ENCODE measurements at places on chromosomes 16 and 17.

DNA sequence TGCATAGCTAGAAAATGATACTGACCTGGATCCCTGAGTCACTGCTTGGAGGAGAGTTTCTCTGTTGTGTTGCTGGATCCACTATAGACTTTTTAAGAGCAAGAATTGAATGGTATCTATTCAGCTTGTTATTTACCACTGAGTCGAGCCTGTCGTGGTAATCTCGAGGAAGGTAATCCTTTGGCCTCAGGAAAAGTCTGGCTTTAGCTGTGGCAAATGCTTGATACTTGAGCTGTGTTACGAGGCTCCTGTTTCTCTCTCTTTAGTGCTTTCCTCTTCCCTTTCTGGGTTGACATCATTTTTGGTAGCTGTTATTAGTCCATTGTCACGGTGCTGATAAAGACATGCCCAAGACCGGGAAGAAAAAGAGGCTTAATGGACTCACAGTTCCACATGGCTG lies 314.3 kb downstream of the SNX29 start:
- DNase-seq, result no peak

DNA sequence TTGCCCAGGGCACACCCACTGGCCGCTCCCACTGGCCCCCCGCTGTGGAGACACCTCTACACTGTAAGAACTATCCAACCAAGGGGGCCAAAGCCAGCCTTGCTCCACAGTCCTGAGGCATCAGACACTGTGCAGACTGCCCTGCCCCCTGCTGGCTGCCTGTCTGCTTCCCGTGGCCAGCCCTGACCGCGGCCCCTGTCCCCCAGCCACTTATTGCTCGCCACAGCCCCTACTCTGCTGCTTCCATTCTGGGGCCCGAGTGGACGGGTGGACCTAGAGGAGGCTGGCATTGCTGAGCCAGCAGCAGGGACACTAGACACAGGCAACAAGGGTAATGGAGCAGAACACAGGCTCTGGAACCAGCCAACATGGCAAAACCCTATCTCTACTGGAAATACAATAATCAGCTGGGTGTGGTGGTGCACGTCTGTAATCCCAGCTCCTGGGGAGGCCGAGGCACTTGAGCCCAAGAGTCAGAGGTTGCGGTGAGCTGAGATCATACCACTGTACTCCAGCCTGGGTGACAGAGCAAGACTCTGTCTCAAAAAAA lies 19.7 kb upstream of the LRRC37A3 start:
- peak; percentile 43 for DNase-seq

DNA sequence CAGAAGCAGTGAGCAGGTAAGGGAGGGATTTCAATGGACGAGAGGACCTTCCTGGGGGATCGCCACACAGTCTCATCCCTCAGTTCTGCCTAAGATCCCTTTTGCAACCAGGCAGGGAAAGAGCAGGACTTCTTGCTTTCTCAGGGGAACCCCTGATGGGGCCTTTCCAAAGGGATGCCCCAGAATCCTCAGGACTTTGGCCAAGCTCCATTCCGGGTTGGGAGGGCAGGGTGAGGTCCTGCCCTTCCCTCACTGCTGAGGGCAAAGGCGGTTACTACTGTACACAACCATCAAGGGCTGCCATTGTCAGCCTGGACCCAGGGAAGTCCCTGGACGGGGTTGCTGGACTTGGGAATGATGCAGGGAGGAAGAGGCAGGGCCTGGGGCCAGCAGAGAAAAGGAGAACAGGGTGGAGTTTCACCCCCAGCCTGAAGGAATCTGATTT lies 9.7 kb downstream of the PRR29 start:
- no peak for DNase-seq

DNA sequence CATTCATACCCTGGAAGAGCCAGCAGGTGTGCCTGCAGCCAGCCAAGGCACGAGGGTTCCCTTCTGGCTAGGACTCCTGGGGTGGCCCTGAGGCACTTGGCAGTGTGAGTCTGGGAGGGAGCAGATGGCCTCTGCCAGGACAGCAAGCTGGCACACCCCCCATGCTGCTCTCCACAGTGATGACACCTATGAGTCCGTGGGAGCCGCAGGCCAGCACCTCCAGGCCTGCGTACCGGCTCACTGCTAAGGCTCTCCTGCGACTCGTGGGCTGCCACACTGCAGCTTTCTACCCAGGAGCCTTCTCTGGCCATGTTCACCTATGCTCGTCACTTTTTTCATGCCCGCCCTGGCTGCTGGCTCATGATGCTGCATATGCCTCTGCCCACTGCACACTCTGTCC lies 68.1 kb downstream of the NDEL1 start:
- DNase-seq, result no peak

- DNase-seq, result no peak
Measured at GRCh38 chr17:6713918-6714271, 726 bp upstream of the SLC13A5 start.

GRCh38 chr17:75738218-75738802 lies 17.1 kb downstream of the ITGB4 start:
- no peak for DNase-seq

DNA sequence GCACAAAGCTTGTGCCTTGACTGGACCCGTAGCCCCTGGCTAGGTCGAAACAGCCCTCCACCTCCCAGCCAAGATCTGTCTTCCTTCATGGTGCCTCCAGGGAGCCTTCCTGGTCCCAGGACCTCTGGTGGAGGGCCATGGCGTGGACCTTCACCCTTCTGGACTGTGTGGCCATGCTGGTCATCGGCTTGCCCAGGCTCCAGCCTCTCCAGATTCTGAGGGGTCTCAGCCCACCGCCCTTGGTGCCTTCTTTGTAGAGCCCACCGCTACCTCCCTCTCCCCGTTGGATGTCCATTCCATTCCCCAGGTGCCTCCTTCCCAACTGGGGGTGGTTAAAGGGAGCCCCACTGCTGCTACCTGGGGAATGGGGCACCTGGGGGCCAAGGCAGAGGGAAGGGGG lies 3.5 kb downstream of the CTRL start:
- no peak for DNase-seq
